ENCODE measurements at places on chromosomes 1 and 21.

GRCh38 chr21:41612674-41613532, 104.9 kb upstream of the TMPRSS2 start:
- peak; percentile 17 for DNase-seq

DNA sequence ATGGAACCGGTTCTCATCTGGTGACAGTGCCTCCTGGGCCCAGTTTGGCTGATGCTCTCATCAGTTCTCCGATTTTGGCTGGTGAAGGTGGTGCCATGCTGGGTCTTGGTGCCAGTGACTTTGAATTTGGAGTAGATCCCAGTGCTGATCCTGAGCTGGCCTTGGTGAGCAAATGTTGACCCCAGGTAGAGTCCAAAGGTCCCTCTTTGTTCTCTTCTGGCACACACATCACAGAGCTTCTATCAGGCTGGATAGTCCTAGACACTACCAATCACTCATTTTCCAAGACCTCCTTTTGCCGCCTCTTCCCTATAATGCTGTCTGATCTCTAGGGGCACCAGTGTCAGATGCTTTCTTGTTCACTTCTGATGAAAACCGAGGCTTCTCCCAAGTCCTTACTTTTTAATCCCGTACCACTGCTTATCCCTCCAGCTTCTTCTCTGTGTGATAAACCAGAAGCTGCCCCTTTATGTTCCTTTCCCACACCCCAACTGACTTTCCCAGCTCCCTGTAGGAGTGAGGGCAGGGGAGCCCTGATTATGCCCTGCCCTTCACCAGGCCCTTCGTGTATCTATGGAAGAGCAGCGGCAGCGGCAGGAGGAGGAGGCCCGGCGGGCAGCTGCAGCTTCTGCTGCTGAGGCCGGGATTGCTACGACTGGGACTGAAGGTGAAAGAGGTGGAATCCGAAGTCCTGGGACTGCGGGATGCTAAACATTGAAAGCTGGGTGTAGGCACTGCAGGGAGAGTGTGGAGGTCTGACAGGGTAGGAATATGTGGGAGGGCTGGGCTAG, 11.1 kb downstream of the PSMD4 start:
- no peak for DNase-seq

GRCh38 chr1:248585266-248585665, 10.7 kb upstream of the OR2T34 start:
- no peak for DNase-seq

DNA sequence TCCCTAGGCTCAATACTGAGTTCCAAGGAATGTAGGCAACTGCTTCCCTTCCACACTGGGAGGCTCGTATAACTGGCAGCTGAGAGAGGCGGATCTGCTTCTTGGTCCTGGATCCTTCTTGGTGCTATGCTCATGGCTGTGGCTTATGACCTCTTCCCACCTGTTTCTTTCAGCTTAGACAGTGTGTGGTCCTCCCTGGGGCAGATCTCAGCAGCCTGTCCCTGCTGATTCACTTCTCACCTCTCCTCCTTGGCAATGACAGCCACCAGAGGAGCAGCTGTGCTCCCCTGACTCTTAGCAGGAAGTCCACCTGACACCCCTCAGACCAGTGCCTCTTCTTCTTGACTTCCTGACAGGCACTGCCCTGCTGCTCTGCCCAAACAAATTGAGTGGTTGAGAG, 75.1 kb upstream of the PTGFRN start:
- DNase-seq, result no peak

- DNase-seq, result no peak
Measured at GRCh38 chr1:36988321-36988720, 46.0 kb downstream of the GRIK3 start.

DNA sequence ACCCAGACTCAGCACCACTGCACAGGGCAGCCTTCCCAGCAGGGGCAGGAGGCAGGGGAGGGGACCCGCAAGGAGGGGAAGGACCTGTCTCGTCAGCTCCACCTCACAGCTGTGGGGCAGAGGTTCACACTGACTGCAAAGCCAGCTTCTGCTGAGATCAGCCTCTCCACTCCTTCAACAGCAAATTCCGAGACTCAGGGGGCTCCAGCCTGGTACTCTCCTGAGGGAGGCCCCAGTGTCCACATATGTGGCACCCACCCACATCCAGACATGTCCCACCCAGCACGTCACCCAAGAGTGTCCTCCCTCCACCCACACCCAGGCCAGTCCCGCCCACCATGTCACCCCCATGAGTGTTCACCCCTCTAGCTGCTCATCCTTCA, 329.5 kb downstream of the NPHP4 start:
- no peak for DNase-seq

DNA sequence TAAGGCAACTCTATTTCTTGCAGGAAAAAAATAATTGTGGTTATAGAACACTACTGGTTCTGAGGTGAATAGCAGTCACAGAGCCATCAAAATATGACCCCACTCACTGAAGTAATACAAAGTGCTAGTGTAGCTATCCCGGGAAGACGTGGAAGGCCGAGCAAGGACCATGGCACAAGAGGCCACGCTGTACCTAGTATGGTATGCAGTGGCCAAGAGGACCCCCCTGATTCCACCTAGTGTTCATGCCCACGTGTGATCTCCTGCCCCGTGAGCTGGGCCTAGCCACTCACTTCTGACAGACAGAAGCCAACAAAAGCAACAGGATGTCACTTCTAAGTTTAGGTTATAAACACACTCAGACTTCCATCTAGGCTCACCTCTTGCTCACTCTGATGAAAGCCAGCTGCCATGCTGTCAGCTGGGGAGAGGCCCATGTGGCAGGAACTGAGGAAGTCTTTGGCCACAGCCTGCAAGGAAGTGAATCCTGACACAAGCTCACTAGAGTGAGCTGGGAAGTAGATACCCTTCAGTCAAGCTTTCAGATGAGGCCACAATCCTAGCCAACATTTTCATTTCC, 21.7 kb upstream of the LSS start:
- no peak for DNase-seq

GRCh38 chr1:53026254-53026653, 35.8 kb upstream of the PODN start:
- no peak for DNase-seq

- DNase-seq, result no peak
Measured at GRCh38 chr1:153799566-153800465, 24.6 kb downstream of the SLC27A3 start.

- DNase-seq, result no peak
Measured at GRCh38 chr21:18350216-18350615, 53.4 kb downstream of the TMPRSS15 start.

DNA sequence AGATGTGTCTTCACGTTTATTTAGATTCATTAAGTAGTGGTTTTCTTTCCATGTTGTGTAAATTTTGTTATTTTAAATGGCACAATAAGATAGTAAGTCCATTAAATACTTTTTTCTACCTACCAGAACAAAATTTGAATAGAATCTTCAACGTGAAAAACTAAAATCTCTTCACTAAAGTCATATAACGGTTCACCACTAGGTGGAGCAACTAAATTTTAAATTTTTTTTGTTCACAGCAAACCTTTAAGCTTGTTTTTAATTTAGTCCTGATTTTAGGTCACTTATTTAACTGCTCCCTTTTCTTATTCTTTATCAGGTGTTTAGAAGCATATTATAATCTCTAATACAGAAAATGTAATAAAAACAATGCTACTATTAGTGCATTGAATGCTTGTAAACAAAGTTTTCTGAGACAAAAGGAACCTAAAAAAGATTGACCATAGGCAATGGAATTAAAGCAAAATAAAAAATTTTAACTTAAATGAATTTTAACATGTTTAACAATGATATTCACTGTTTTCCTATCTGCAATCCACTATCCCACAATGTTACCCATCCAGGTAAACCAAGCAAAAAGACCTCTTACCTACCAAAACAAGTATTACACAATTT, 28.3 kb upstream of the PKN2 start:
- no peak for DNase-seq

- DNase-seq, result no peak
Measured at GRCh38 chr1:237070519-237070918, 28.5 kb downstream of the RYR2 start.

DNA sequence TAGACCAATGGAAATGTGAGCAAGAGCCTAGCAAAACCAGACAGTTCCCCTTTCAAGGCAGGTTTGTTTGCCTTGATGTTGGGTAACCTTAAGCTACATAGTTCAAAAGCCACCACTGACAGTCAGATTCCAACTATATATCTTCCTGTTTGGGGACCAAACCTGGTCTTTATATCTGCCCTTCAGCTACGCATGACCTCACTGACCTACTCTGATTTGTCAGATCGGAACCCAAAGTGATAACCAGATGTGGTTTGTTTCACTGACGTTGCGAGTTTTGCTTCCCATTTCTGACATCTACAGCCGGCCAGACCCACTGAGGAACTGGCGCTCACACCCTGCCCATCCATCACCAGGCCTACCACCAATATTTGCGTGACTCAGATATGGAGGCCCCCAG, 361.1 kb upstream of the CHRM3 start:
- DNase-seq, result no peak

- DNase-seq, result no peak
Measured at GRCh38 chr1:240797050-240797449, 185.1 kb upstream of the GREM2 start.

DNA sequence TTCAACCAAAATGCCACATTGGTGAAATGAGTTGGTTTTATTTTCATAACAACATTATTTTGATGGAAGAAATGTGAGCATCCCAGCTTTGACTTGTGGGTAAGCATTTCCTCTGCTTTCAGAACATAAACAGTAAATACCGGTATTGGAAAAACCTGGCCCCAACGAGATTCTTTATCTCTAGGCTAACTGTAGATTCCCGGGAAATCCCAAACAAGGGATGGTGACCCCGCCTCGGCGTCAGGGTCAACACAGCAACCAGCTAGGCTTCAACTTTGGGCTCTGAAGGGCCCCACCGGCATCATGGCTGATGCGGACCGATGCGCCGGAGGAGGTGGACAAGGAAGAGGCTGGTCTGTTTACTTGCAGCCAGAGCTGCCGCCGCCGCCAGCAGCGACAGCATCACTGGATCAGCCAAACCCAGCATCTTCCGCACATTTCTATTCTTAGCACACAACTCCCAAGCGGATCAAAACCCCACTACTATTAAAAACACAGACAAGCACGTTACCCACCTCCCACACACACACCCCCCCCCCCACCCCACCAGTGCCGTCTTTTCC, 1.1 kb downstream of the AKT3 start:
- DNase-seq, result peak; percentile 38

DNA sequence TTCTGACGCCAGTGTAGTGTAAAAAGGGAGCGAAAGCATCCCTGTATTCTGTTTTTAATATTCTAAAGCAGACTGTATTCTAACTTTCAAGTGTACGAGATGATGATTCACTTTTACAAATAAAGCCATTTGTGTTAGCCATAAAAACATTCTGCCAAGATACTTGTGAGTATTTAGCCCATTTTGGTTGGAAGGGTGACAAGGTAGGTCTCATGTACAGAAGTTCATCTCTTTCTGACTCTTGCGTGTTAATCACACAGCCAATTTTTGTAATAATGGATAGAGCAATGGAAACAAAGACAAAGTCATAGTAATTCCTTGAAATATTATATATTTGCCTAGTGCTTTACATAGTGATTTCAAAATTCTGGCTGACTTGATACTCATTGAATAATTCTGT, 125.3 kb upstream of the GREM2 start:
- DNase-seq, result no peak

- no peak for DNase-seq
Measured at GRCh38 chr1:208159555-208160258, 84.5 kb downstream of the PLXNA2 start.

- no peak for DNase-seq
Measured at GRCh38 chr21:41319273-41319672, 2.7 kb downstream of the FAM3B start.

DNA sequence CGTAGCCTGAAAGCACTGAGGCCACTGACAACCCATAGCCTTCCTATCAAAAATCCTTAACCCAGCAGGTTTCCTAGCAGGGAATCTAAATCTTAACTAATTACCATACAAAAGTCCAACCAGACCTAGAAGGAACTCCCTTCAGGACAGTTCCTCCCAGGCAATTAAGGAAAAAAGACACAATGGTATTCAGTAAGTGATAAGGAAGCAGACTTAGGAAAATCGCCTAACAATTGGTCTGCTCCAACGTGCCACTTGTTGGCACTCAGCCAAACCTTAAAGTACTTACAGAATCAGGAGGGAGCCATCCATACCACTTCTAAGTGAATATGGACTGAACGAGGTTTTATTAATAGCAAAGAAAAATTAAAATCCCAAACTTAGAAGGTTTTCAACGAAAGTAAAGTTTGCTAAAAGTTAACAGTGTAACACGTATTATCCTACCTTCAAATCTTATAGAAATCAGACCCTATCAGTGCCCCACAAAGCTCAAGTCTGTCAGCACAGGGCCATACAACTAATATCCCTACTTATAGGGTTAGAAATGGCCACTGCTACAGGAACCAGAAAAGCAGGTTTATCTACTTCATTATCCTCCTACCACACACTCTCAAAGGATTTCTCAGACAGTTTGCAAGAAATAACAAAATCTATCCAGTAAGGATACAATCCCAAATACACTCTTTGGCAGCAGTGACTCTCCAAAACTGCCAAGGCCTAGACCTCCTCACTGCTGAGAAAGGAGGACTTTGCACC, 29.0 kb downstream of the SPATA6 start:
- DNase-seq, result no peak

DNA sequence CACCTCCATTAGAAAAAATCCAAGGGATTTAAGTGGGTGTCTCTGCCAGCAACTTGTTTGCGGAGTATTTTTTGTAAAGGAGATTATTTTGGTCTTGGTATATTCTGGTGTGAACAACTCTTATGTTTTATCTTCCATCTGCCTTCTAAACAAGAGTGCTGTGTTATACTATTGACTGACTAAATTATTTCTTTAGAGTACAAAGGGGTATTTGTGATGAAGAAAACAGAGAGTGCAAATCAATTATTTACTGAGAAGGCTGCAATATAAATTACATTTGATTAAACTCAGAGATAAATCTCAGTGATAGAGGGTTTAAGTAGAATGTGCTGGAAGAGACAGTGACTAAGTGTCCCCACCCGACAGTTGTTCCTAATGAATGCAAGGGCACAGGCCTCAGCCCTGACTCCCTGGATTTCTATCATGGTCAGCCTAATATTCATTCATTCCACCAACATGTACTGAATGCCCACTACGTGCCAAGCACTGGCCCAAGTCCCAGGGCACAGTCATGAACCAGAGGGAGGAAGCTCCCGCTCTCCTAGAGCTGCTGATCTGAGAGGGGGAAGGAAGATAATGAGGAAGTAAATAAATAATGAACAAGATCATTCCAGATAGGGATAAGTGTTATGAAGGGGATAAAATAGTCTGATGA, 196.9 kb upstream of the C8B start:
- no peak for DNase-seq

DNA sequence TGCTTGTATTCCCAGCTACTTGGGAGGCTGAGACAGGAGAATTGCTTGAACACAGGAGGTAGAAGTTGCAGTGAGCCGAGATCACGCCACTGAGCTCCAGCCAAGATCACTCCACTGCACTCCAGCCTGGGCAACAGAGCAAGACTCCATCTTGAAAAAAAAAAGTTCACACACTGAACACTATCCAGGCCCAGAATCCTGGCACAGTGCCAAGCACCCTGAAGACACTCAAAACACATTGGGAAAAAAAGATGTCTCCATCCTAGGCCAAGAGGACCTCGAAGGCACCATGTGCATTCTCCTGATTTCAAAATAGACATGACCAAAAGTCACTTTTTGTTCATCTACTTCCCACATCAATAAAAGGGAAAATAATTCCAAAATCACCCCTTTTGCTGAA, 38.7 kb downstream of the SLC9A1 start:
- DNase-seq, result no peak

- DNase-seq, result no peak
Measured at GRCh38 chr1:211610779-211611556, 32.0 kb upstream of the SLC30A1 start.
